ENCODE measurements at places on chromosomes 1 and 21. TPM values are rescaled to one million over a fixed set of nuclear protein-coding genes. Genes with fewer than 3 reads are reported as not detected.
A peak's percentile ranks its signal among the peaks of the same experiment; 100 is the strongest.

Gene CAPN9
- total RNA-seq = not detected

Gene LIN28A
- not detected for total RNA-seq

Gene S100A16
- not detected for total RNA-seq

- no peak for DNase-seq
Measured at GRCh38 chr1:193516755-193517388, 330.5 kb upstream of the B3GALT2 start.

GRCh38 chr1:15720861-15721260 lies 15.2 kb upstream of the SLC25A34 start:
- DNase-seq = no peak

DNA sequence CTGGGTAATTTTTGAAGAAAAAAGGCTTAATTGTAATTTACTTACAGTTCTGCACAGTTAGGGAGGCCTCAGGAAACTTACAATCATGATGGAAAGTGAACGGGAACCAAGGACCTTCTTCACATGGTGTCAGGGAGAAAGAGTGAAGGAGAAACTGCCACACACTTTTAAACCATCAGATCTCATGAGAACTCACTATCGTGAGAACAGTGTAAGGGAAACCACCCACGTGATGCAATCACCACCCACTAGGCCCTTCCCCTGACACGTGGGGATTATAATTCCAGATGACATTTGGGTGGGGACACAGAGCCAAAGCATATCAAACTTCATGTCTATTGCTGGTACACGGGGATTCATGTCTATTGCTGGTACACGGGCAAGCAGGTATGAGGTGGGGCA lies 5.3 kb upstream of the SFT2D2 start:
- DNase-seq = no peak

GRCh38 chr1:145706086-145706664 lies 993 bp downstream of the PDZK1 start:
- no peak for DNase-seq

GRCh38 chr1:228021355-228022030 lies 14.7 kb downstream of the WNT3A start:
- DNase-seq = no peak

GRCh38 chr1:206551296-206551985 lies 44.1 kb downstream of the RASSF5 start:
- no peak for DNase-seq

- DNase-seq = no peak
Measured at GRCh38 chr1:108824051-108824450, 32.8 kb downstream of the AKNAD1 start.

DNA sequence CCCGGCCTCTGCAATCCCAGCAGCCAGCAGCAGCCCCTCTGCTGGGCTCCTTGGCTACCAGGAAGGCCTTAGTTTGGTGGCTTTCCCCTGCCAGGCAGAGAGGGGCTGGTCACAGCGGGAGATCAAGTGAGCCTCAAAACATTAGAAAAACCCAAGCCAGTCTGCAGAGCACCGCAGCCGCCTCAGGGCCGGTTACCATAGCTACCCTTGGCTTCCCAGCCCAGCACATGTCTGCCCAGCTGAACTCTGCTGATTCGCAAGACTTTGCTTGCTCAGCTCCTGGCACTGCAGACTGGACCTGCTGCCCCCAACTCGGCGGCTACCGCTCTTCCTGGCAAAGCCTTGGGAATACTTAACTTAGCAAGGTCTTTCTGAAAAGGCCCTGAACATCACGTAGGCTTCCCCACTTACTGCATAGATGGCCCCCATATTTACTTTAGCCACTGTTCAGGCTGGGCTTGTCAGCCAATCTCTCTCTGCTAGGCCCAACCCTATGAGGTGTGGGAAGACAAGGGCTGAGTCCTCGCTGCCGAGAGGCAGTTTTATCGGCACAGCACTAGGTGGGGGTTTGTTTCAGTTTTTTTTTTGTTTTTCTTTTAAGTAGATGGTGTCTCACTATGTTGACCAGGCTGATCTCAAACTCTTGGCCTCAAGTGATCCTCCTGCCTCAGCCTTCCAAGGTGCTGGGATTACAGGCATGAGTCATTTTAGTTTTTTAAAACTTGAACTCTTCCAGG lies 28.6 kb upstream of the PLEKHG5 start:
- no peak for DNase-seq

DNA sequence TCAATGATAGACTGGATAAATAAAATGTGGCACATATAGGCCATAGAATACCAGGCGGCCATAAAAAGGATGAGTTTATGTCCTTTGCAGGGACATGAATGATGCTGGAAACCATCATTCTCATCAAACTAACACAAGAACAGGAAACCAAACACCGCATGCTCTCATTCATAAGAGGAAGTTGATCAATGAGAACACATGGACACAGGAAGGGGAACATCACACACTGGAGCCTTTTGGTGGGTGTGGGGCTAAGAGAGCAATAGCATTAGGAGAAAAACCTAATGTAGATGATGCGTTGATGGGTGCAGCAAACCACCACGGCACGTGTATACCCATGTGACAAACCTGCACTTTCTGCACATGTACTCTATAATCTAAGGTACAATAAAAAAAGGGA lies 883.4 kb upstream of the PRMT6 start:
- no peak for DNase-seq

GRCh38 chr1:42930178-42931107 lies 28.2 kb downstream of the SLC2A1 start:
- DNase-seq = no peak

GRCh38 chr1:49323925-49324540 lies 547.3 kb upstream of the BEND5 start:
- DNase-seq = no peak

- DNase-seq = no peak
Measured at GRCh38 chr1:155479205-155479604, 83.4 kb downstream of the ASH1L start.

- DNase-seq = peak; percentile 91
Measured at GRCh38 chr21:43810505-43811261, 21.3 kb downstream of the RRP1 start.

All from activated naive CD8-positive, alpha-beta T cell treated with anti-CD3 and anti-CD28 coated beads for 36 hours (primary cell).